ENCODE measurements at places on chromosomes 2 and 18.

DNA sequence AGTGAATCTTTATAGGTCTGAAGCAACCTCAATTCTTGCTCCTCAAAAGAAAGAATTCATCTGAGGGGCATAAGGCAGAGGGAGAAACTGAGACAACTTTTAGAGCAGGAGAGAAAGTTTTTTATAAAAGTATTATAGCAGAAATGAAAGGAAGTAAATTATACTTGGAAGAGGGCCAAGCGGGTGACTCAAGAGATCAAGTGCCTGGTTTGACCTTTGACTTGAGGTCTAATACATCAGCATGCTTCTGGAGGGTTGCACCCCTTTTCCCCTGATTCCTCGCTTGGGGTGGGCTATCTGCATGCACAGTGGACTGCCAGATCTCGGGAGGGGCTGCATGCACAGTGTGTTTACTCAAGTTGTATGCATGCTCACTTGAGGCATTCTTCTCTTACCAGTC, 268.5 kb upstream of the LRATD1 start:
- no peak for DNase-seq

- no peak for DNase-seq
Measured at GRCh38 chr18:32889615-32890593, 117.1 kb upstream of the KLHL14 start.

DNA sequence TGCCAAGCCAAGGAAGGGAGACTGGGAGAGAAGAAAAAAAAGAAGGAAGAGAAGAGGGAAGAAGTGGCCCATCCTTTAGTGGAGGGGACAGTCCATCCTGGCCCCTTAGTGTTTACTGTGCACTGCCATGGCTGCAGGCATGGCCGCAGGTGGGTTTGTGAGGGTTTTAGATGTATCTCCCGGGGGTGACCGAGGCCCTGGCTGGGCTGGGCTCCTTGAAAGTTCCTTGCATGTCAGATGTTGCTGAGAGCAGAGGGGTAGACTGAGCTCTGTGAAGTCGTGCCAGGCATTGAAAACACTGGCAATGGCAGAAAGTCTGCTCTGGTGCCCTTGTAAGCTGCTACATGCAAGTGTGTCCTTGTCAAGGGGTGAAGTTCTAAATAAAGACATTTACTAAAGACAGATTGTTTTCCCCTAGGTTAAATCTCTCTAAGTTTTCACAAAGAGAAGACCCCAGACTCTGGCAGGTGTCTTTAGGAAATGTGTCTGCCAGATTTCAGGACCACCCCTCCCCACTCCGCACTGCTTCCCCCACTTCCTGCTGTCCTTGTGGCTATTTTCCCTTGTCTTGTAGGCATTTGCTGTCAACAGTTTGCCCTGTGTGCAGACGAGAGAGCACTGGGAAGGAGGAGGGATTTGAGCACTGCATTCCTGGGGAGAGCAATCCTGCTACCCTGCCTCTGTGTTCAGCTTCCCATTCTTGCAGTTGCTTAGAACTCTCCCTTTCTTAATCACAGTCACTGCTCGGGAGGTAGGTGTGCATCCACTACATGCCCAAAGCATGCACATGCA, 68.4 kb downstream of the ACOXL start:
- no peak for DNase-seq

DNA sequence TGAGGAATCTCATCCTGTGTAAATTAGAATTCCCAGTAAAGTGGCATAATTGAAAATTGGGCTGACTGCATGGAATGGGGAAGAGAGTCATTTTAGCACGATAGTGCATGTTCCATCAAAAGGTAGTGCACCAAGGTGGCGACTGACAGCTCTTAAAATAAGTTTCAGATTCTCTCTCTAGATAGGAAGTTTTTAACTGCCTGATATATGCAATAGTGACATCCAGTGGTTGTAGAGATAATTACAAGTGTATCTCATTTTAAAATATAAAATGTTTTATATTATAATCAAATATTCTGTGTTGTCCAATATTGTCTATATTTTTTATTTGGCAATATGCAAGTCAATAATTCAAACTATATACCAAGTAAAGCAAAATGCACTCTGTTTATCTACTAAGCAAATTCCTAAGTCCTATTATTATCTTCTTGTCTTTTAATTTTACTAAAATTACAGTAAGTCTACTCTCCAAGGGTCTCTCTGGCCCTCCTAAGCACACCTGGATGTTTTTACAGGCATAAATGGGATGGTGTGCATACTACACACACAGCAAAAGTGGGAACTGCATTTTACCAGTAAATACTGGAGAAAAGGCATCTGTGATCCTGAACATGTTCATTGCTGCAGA, 397.7 kb upstream of the HNRNPA3 start:
- no peak for DNase-seq

- DNase-seq: no peak
Measured at GRCh38 chr2:114049280-114049679, 159.4 kb downstream of the ACTR3 start.

- DNase-seq: peak; percentile 55
Measured at GRCh38 chr2:241809383-241810306, 652 bp downstream of the NEU4 start.

DNA sequence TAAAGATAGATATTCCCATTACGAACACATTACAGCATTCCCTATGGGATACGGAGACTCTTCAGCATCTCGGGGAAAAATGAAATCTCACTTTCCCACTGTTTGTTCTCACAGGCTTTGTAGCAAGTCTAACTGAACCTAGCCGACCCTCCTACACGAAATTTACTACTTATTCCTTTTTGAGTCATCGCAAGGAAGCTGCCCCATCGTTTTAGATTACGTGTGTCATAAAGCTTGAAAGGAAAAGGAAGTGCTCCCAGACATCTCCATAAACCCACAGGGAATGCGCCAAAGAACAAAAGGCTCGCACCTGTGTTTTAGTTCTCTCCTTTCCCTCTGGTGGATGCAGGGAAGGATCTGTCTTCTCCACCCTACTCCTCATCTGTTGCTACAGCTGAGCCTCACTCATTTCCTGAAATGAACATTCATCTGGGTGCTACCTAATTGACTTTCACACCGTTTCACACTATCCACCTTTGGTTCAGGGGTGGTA, 76.2 kb upstream of the STK39 start:
- DNase-seq: no peak

DNA sequence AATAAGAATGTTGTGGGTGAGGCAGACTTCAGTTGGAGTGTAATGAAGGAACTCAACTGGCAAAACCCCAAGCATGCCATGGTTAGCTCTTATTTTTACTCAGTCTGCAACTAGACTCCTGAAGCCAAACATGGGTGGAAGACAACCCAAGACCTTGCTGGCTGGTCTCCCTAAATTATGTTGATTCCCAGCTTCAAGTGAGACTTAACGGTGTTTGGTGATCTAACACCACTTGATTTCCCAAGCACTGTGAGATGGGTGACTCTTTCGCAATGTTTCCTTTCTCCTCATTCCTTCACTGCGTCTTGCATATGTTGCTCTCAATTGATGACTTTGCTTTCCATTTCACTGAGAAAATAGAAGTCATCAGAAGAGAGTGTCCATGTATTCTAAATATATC, 693.1 kb downstream of the DCC start:
- no peak for DNase-seq

DNA sequence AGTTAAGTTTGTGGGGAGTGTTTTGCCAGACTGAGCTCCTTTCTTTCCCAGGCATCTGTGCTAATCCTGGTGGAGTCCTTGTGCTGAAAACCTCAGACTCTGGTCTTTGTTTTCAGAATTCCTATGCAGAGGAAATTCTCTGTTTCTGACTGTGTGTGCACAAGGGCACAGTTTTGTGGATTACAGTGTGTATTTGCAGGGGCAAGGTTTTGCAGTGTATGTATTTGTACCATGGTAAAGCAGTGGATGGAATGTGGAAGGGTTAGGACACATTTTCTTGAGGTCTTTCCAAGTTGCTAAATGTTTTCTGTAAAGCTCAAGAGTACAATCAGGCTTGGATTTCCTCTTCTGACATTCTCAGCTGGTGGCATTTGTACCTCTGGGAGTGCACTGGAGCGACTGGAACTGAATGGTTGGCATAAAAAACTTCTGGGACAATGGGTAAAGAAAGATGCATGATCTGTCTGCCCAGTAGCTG, 139.5 kb upstream of the RND3 start:
- no peak for DNase-seq

- DNase-seq: no peak
Measured at GRCh38 chr2:181176540-181176939, 196.1 kb downstream of the UBE2E3 start.

GRCh38 chr2:10246370-10246769, 56.3 kb upstream of the HPCAL1 start:
- no peak for DNase-seq

DNA sequence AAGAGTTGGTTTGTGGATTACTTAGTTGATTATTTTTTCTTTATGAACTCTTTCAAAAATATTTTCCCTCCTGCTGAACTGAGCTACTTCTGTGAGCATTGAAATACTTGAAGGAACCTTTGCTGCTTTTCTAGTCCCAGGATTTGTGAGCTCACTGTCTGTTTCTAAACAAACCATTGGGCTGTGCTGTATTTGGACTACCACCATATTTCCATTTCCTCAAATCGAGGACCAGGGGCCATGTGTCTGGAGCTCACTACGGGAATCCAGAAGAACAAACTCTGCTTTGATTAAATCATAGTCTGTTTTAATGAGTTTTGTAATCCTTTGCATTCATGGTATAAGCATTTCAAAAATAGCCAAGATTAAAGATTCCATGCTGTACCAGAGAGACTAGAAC, 1.3 kb downstream of the MRPL33 start:
- no peak for DNase-seq

GRCh38 chr2:237171396-237171795, 85.7 kb downstream of the COPS8 start:
- no peak for DNase-seq

- DNase-seq: no peak
Measured at GRCh38 chr2:16069663-16069932, 129.2 kb downstream of the MYCN start.

- no peak for DNase-seq
Measured at GRCh38 chr2:149808556-149808955, 221.0 kb upstream of the MMADHC start.

GRCh38 chr2:222318026-222318711, 19.4 kb upstream of the PAX3 start:
- peak; percentile 89 for DNase-seq

DNA sequence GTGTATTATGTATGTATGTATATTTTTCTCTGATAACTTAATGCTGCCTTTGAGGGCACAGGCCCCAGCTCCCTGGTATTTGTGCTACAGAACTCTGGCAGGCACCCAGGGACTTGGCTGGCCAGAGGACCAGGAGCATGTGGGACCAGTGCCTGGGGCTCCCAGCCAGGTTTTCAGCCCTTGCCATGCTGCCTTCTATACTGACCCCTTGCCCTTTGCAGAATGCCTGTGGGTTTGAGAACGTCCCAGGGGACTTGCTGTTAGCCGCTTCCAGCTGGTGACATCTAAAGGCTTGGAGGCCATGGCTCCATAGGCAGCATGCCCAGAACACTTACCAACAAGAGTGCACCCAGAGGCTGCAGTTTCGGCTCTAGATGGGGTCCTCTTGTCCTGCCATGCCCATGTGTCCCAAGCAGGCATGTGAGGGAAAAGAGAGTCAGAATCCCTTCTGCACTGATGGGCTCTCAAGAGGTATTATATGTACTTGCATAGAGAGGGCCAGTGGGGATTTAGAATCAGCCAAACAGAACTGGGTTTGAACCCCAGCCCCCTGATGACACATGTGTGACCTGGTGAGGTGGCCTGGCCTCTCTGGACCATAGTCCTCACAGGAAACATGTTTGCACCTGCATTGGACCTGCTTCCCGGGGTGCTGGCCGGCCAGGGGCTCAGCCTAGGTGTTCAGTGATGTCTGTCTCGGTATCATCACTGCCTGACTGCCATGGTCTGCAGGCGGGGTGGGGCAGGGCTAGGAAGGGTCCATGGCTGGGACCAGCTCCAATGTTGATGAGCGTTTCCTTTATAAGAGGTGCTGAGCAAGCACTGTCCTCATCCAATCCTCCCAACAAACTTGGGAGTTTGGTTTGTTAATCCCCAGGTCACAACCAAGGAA, 119.2 kb upstream of the FHL2 start:
- DNase-seq: no peak

DNA sequence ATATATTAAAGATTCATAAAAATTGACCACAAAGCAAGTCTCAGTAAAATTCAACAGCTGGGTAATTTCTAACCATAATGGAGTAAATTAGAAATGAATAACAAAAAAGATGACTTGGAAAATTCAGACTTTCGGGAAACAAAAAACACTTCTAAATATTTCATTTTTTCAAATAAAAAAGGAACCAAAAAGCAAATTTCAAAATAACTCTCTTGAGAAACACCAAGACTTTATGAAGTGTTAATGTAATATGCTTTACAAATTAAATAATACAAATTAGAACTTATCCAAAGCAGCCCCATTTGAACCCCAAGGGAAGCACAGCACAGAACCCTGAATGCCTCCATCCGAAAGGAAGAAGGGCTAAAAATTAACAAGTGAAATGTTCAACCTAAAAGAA, 175.9 kb downstream of the HDAC4 start:
- DNase-seq: no peak

DNA sequence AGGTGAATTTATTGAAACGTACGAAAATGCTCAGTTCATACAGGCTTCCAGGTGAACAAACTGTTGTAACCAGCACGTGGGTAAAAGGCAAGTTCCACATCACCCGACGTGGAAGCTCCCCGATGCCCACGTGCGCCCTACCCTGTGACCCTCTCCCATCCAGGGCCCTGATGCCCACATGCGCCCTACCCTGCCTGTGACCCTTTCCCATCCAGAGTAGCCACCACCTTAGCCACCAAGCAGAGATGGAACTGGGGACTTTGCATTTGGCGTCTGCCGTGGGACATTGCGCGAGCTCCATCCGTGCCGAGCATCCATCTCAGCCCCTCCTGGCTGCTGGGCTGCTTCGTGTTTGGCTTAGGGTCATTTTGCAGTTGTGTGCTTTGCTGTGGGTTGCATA, 37.5 kb downstream of the ANO7 start:
- DNase-seq: no peak

DNA sequence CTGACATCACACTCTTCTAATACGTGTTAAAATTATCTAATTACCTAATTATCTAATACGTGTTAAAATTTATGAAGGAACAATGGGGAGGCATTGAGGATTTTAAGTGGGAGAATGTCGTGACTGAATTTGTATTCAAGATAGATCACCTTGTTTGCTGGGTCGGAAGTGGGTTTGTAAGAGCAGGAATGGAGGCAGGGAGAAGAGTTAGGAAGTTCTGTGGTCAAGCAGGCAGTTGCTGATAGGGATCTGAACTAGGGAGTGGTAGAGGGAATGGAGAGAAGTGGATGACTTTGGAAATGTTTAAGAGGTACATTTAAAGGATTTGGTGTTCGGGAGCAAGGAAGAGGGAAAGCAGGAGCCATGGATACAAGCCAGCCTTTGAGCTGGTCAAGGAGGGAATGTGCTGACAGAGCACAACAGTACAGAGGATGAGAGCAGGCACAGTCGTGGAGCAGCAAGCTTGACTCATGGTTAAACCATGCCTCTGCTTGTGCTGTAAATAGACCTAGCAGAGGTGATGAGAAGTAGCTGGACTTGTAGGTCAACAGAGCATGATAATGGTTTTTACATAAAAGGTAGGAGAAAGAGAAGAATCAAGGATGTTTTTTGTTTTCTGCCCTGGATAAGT, 16.2 kb downstream of the IL18RAP start:
- no peak for DNase-seq

Data from ecto neural progenitor cell (in vitro differentiated cells).